Frontal cortex (tissue), 4 donors: ENCODE measurements at places on chromosomes 1 and 21.
A peak's percentile ranks its signal among the peaks of the same experiment; 100 is the strongest.

- no peak for DNase-seq
These were observed 183.4 kb upstream of the PTBP2 start for GRCh38 chr1:96538111-96538641.

DNA sequence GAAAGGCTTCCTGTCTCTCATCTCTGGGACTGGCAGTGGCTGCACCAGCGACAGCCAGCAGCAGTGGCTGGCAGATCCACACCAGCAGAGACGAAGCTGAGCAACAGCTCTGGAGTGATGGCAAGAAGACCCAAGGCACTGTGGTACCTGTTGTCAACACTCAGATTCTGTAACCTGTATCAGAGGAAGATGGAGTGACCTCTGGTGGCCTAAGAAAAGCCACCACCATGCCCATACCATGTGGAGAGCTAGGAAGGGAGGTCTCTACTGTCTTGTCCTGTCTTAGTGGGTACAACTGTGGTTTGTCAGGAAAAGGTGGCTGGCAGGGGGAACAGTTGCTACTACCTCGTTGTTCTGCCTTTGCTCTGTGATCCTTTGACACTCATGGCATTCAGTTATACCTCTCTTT, 22.5 kb upstream of the RHBDL2 start:
- no peak for DNase-seq

GRCh38 chr1:11071463-11072215, 11.8 kb upstream of the SRM start:
- DNase-seq = no peak

- DNase-seq = no peak
These were observed 43.5 kb downstream of the PROX1 start for GRCh38 chr1:214031267-214031650.

- DNase-seq = peak; percentile 65
These were observed 30.1 kb downstream of the EDN2 start for GRCh38 chr1:41454406-41454805.

- DNase-seq = no peak
These were observed 676 bp upstream of the CTTNBP2NL start for GRCh38 chr1:112395256-112395820.

- DNase-seq = no peak
These were observed 117.5 kb downstream of the FOXD2 start for GRCh38 chr1:47555306-47555705.

DNA sequence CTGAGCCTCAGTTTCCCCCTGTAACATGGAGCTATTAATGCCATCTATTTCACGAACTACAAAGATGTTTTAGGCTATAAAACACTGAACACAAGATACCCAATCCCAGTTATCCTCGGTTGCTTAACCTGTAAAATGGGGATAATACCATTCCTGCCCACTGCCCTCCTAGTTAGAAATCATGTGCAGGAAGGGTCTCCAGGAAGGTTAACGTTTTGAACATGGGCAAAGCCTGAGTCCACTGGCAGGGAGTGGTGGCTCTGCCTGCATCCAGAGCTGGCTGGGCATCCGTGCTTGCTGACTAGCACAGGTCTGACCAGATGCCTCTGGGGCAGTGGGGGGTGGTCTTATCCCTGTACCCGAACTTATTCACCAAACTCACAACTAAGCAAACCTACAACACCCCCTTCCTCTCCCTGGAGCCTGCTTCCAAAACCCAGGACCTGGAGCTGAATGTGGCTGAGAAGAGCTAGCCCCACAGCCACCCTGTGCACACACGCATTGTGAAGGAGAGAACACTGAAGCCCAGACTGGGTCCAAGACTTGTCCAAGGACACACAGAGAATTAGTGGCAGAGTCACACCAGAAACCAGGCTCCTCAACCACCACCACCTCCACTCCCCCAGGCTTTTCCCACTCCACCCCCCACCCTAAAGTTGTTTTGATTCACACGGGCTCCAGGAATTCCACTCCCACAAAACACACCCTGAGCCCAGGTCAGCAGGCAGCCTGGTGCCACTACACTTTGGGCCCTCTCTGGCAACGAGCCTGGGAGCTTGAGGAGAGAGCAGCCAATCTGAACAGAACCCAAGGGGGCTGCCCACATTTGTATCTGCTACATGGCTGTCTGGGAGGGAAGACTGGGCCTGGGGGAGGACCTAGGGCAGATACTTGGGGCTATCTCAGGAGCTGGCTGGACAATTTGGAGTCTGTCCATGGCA, 1.6 kb downstream of the E2F2 start:
- no peak for DNase-seq

DNA sequence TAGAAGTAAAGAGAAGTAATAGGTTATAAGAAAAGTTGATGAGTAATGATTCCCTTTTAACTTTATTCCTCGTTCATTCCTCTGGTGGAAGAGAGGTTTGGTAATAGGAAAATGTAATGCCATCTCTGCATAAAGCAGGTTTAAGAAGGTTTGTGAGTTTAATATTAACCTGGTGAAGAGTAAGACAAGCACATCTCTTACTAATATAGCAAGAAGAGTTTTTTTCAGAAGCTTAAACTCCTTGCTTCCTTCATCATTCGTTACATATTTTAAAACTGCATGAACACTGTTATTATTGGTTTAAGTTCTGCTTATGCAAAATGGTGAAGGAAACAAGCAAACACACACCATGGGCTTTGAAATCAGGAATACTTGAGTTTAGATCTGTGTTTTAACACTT, 9.2 kb upstream of the PLA2G4A start:
- no peak for DNase-seq

DNA sequence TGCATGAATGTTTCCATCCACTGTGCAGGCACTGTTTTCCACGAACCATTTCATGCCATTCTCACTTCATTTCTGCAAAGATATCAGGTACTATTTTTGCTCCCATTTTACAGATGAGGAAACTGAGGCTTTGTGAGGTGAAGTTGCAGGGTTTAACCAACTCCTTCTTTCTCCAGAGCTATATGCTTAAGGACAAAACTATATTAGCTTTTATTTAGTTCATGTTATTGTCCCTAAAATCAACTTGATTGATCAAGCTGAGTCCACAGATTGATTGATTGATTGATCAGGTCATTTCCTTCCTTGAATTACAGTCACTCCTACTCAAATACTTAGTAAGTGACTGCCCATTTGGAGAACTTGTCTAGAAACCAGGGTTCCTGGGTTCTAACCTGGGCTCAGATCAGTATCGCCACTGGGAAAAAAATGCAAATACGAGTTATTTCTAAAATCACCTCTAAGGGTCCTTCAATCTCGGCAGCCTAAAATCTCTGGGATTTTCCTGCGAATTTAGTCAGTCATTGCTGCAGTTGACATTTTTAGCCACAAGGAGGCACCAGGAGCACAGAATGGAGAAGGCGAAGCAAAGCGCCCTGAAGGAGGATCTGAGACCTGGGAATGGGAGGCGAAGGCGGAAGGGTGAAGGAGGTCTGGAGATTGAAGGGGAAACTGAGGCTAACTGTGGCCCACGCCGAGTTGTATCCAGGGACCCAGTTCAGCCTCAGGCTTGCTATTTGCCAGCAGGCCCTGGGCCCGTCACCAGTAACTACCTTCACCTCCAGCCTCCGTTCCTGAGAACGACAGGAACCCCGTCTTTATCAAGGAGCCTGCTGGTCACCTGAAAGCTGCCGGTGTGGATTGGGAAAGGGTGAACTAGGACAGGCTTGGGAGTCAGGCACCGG, 14.3 kb upstream of the MUL1 start:
- no peak for DNase-seq

- DNase-seq = no peak
These were observed 110.8 kb upstream of the ZBTB40 start for GRCh38 chr1:22340873-22341272.

- DNase-seq = no peak
These were observed 12.7 kb downstream of the GORAB start for GRCh38 chr1:170544624-170545023.

DNA sequence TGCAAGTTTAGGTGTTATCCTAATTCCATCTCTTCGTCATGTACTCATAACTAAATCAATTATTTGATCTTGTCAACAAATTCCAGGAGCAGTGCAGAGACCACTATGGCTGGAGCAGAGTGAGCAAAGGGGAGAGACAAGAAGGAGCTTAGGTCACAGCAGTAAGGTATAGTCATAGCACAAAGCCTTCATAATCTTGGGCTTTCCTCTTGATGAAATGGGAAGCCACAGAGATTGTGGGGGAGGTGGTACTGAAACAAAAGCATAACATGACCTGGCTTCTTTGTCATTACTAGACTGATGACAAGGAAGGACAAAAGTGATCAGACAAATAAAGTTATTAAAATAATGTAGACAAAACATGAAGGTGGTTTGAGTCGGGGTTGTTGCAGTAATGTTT, 60.1 kb upstream of the PTGS2 start:
- DNase-seq = no peak

- DNase-seq = no peak
These were observed 11.8 kb upstream of the ABCB10 start for GRCh38 chr1:229570305-229570704.

- no peak for DNase-seq
These were observed 39.6 kb upstream of the ABCG1 start for GRCh38 chr21:42179316-42179715.

DNA sequence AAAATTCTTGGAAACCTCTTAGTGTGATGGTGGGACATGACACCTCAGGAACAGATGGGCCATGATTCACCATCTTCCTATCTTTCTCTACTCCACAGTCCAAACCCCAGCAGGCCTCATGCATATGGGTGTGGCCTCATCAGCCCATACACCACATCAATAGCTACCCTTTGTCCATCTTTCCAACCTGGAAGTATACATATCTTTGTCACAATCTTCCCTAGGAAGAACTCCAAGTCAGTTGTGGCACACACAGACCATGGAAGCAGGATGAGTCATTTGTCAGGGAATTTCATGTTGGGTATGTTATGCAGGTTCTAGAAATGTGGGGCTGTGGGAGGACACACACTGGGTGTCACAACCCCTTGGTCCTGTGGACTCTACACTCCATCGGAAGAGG, 30.5 kb upstream of the CLCA4 start:
- DNase-seq = no peak

- DNase-seq = no peak
These were observed 886 bp downstream of the BTBD8 start for GRCh38 chr1:92081031-92081430.

DNA sequence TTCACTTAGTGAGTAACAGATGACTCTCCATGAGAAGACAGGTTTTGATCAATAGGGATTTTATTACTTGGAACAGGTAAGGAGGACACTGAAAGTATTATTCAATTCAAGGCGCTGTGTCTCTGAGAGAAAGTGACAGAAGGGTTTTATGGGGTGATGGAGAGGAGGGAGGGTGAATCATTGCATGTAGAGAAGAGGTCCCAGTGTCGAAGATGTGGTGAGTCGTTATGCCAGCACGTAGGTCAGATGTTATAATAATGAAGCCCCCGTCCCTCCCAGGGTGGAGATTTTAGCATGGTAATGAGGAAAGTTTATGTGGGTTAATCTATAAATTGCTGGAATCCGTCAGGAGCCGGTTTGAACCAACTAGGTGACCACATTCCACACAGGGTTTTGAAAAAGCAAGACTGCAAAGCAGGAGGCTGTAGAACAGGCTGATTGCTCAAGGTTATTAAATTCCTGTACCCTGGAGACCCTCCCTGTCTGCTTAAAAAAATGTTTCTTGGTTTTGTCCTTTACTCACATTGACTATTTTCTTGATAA, 586.4 kb upstream of the TMPRSS15 start:
- DNase-seq = no peak

GRCh38 chr1:77926561-77927357, 38.3 kb downstream of the NEXN start:
- DNase-seq = no peak

- DNase-seq = no peak
These were observed 85.1 kb downstream of the KCNN3 start for GRCh38 chr1:154784924-154785531.

GRCh38 chr21:36927719-36928117, 38.8 kb downstream of the HLCS start:
- peak; percentile 76 for DNase-seq

- DNase-seq = no peak
These were observed 336.0 kb downstream of the DISC1 start for GRCh38 chr1:231962636-231963035.

DNA sequence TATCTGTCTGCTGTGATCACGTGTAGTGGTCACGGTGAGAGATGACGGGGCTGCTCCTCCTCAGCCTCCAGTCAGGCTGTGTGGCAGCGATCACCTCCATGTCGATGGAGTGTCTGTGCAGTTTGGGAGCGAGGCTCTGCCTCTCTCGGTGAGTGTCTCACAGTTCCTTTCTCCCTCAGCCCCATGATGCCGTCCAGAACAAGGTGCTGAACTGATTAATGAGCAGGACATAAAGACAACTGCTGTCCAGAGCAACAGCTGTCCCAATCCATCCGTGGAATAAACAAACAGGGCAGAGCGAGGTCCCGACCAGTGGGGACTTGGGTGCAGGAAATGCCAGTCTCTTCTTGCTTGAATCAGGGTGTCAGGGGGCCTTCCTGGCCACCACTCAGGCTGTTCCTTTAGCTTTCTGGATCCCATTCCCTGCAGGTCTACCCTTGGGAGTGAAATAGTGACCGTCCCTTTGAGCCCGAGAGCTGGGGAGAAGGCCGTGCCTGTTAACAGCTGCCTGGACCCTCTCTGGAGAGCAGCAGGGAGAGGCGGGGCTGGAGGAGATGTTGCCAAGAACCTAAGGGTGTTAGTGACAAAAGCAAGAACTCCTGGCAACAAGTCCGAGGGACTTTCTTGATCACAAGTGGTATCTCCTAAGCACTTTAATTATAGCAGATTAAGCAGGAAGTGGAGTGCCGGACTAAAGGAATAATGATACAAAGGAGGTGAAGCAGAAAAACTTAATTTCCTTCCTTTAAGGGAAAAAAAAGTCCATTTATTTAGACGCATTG, 443.9 kb downstream of the KIF26B start:
- no peak for DNase-seq

GRCh38 chr1:96971849-96972602, 250.4 kb downstream of the PTBP2 start:
- DNase-seq = no peak

DNA sequence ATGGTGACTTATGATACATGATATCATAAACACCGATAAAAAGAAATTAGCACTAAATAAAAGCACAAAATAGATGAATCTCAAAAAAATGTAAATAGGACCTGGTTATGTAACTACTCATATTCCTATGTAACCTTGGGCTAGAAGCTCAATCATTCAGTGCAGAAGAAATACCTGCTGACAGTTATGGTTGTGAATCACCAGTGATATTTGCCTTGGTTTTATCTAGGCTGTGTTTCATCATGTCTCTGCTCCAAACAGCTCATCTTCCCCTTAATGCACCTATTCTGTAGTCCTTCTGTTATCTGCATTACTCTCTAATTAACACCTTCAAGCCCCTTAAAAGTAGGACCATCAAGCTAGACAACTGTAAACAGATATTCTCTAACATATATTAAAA, 16.3 kb upstream of the PIGC start:
- no peak for DNase-seq

DNA sequence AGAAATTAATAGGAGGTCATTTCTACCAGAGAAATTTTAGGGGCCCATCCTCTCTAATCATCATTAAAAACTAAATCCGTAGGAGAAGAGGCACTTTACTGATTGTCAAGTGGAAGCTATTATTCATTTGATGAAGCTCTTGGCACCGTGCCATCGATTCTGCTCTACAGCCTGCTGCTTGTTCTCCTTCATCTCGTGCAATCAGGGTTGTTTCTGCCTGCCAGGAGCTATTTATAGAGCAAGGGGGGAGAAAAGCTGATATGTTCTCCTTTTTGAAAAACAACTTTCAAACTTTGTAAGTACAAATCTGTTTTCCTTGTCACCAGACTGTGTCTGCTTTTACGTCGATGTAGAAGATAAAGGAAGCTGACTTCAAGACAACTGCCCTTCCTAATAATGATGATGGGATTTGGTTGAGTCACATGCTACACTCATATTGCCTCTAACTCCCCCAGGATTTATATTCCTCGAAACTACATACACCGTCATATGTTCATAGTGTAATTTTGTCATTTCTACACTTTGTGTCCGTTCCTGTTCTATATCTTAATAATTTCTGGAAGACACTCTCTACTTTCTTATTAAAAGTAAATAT, 169.6 kb upstream of the LHX8 start:
- peak; percentile 7 for DNase-seq
